ENCODE measurements at places on chromosomes 2 and 18.
A peak's percentile ranks its signal among the peaks of the same experiment; 100 is the strongest.

GRCh38 chr2:178194600-178195389 lies 483 bp downstream of the OSBPL6 start:
- peak; percentile 30 for DNase-seq

DNA sequence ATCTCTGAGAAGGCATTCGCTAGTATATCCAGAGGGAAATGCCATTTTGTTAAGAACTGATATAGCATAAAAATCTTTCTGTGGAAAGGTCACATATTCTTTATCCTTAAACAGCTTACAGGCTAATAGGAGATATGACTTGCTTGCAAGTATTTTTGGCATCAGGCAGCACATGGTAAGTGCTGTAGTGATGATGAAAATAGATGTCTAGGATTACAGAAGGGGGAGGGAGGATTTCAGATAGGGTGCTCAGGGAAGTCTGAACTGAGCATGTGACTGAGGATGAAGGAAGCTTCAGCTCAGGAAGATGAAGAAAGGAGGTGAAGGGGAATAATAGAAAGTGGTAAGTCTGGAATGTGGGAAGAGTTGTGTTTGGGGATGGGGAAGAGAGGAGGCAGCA lies 158.5 kb upstream of the NOSTRIN start:
- no peak for DNase-seq

GRCh38 chr18:63175264-63175663 lies 144.3 kb downstream of the BCL2 start:
- no peak for DNase-seq

- DNase-seq, result no peak
These were observed 54.1 kb downstream of the NBAS start for GRCh38 chr2:15507061-15507460.

DNA sequence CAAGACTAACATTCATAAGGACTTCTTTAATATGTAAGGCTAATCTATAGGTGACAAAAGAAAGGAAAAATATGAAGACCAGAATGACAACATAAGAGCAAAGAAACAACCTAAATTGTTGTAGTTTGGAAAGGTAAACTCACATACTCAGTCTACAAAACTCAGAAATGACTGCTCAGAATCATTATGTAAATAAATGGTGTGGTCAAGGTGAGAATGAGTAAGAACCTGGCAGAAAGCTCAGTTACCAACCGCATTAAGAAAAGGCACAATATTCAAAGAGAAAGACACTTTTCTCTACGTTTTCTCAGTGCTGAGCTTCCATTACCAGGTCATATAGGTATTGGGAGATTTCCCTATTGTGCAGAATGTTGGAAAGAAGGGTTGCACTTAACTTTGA lies 15.8 kb downstream of the ATF2 start:
- no peak for DNase-seq

DNA sequence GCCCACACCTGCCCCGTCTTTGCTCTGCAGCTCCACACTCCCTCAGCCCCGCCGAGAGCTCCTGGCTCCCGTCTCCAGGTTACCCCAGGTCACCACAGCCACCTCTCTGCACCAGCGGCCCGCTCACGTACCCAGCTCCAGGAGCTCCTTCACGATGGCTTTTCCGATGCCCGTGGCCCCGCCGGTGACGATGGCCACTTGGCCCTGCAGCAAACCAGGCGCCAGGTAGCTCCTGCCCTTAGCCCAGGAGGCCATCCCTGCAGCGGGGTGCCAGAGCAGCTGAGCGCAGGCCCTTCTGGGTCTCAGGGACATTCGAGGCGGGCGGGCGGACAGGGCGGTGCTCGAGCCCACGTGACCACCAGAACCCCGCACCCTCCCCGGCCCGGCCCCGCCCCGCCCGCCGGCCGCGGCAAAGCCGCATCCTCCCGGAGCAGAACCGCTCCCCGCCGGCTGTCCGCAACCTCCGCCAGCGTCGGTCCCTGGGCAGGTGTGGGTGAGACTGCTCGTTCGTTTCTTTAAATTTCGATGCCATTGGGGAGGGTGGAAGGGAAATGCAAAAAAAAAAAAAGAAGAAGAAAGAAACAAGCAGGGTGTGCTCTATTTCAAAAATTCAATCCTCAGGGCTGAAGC lies at the start of the genes PECR and TMEM169:
Gene PECR, minus strand, starts transcription at position 323 of the 630 bp plus-strand sequence. Its CDS starts 68 bp downstream, at position 255.
Gene TMEM169, plus strand, starts transcription at position 433 of the 630 bp plus-strand sequence. CDS start 14,045 bp downstream, outside the sequence.
- DNase-seq, result peak; percentile 90

DNA sequence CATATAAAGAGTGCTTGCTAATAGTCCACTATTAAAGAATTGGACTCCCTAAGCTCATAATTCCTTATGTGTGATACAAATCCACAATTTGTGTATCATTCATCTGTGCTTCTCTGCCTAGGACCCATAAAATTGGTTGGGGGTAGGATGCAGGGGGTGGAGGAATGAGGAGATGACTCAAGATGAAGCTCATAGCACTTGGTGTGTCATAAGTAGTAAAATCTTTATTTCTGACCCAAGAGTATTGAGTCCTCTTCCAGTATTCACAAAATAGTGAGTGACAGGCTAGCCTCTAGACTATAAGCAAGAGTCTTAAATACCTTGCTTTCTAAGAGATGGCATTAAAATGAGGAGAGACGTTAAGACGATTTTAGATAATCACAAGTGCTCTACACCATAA lies 390.9 kb upstream of the CDH19 start:
- DNase-seq, result no peak

- peak; percentile 93 for DNase-seq
These were observed at the start of gene EPB41L5 for GRCh38 chr2:120012771-120013596. EPB41L5 (plus strand) TSS chr2:120013077; CDS start chr2:120019085, 6,008 bp downstream.

GRCh38 chr2:126652323-126652891 lies 3.6 kb upstream of the GYPC start:
- peak; percentile 1 for DNase-seq

GRCh38 chr2:134139611-134140010 lies 114.3 kb upstream of the MGAT5 start:
- DNase-seq, result no peak

GRCh38 chr2:158457092-158457825 lies 507 bp downstream of the PKP4 start:
- DNase-seq, result peak; percentile 59

- DNase-seq, result no peak
These were observed 709.5 kb upstream of the ACVR2A start for GRCh38 chr2:147135376-147135775.

GRCh38 chr2:66488946-66489345 lies 54.0 kb downstream of the MEIS1 start:
- no peak for DNase-seq

DNA sequence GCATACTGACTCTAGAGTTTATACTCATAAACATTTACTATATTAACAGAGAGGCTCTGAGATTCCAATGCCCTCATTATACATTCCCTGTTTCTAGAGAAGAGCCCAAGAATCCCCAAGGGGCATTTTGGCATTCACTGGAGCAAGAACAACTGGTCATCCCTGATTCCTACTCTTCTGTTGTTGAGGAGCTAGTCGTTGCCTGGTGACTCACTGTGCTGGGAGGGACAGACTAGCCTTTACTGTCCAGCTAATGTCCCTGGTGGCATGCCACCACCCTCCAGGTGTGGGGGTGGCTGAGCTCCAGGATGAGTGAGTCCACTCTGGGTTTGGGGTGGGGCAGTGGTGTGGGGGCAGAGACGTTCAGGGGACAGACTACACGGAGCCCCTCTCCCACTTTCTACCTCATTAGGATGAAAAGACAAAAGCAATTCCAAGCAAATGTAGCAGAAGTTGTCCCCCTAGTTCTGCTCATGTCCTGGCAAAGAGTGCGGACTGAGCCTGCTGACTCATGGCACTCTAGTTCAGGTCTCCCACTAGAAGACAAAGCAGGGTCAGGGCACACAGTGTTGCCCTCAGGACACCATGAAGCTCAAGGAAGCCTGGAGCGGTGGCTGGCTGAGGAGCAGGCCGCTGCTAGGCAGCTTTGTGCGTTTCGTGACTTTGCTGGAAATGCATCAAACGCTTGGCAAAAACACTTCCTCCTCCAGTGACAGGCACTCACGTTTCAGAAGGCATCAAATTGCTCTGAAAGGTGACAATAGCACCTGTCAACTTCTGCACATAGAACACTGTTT lies 49.4 kb downstream of the RHOB start:
- DNase-seq, result no peak

GRCh38 chr18:6405237-6406074 lies 9.3 kb downstream of the L3MBTL4 start:
- DNase-seq, result no peak

DNA sequence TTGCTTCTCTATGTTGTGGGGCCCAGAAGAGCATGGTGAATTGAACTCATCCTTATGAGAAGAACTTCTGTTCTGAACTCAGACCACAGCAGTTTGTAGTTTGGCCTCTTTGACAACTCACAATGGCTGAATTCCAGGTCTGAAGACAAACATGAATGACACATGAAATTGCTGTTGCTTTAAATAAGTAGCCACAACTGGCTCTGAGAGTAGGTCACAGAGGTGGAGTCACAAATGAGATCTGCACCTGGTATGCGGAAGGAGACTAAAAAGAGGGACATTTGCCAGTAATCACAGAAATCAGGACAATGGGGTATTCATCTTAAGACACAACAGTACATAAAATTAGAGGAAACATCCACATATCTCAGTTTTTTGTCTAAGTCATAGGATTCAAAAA lies 290.3 kb upstream of the MMADHC start:
- no peak for DNase-seq

DNA sequence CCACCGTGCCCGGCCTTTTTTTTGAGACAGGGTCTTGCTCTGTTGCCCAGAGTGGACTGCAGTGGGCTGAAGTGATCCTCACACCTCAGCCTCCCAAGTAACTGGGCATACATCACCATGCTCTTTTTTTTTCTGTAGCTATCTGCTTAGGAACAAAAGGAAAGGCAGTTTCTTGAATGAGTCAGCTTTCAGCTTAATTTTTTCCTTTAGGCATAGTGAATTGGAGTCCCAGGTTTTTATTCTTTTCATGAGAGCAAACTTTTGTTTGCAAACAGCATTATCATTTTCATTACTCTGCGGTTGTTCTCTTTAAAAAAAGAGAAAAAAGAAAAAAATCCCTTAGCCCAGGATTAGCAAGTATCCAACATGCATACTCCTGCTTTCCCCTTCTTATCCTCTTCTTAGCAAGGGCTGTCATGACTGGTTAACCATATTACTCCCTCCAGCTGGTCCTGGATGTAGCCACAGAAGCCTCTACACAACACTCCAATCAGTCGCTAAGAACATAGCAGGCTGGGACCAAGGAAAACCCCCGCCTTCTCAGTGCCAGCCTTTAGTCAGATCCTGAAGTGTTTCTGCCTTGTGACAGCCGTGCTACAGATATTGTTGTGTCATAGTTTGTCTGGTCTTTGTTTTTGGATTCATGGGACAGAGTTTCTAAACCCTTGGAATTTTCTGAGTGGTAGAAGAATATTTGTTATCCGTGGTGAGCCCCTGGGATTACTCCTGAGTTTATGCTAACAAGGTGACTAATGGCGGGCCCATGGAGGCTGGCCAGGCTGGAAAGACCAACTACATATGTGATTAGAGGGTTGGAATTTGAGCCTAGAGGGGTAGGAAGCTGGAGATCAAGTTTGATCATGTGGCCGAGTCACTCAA lies 23.3 kb upstream of the ST3GAL5 start:
- no peak for DNase-seq

GRCh38 chr18:58105206-58105887 lies 61.3 kb downstream of the NEDD4L start:
- no peak for DNase-seq

- DNase-seq, result no peak
These were observed 264.5 kb downstream of the BCL2 start for GRCh38 chr18:63054901-63055584.

- DNase-seq, result no peak
These were observed 2.8 kb downstream of the PECR start for GRCh38 chr2:216078776-216079175.

- no peak for DNase-seq
These were observed 83.2 kb upstream of the EPHA4 start for GRCh38 chr2:221655300-221655699.

DNA sequence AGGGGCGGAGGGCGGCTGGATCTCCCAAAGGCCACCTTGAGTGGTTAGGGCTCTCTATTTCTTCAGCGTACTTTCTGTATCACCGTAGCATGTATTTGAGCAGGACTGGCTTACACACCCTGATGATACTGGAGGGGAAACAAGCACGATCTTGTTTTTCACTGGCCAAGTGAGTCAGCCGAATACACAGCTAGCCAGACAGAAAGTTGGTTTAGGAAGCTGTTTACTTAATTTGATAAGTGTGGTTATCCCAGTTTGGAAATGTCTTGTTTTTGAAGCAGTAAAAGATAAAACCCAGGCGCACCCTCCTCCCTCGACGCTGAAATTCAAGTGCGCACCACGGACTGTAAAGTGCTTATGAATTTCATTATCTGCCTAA lies 582 bp downstream of the RIOK3 start:
- no peak for DNase-seq

- no peak for DNase-seq
These were observed 468.9 kb downstream of the PARD3B start for GRCh38 chr2:205014201-205014600.

GRCh38 chr18:65761636-65762295 lies 11.0 kb downstream of the CDH7 start:
- DNase-seq, result no peak

DNA sequence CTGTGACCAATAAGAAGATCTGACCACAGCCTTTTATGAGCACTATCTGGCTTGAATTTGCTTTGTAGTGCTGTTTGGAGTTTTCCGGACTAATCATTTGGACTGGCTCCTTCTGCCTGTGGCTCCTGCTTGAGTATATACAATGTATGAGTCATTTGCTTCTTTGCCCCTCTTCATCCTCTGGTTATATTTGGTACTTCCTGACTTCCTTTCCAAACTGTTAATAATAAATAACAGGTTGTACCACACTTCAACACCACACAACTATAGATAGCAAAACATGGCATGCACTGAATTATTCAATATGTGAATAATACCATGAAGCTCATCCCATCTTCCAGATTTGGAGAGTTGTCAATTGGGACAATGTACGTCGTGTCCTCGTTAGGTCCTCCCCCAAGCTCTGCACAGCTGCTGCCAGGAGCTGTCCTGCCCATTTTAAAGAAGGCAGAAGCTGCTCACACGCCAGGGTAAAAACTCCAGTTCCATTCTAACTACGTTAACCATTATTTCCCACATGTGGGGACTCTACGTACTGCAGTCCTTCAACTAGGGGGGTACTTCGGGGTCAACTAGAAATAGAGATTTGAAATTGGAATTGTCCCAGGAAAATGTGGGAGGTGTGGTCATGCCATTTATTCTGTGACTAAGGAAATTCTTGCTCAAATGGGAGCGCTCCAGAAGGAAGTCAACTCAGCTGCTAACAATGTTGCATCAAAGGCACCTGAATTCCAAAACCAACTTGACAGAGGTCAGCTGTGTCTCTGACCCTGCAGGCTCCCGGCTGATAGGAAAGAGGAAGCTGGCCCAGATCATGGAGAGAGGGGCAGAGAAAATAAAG lies 38.1 kb downstream of the ST8SIA5 start:
- no peak for DNase-seq

DNA sequence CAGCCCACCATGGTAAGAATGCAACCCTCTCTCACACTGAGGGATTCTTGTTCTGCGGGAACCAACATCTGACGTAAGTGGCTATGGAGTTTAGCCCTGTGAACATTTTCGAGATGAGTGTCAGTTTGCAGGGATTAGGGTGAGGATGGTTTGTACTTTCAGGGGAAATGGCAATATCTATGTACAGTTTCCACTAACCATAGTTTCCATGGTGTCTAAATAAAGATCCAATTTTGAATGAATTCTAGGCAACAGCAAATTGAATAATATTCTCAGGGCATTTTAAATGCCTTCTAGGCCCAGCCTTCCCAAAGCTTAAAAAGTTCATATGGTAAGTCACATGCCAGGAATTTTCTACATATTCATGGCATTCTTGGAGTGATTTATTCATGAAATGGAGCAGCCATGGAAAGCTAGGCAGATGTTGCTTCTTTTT lies 105.4 kb upstream of the MMADHC start:
- DNase-seq, result no peak

All from GM13977 (cell line).